ENCODE measurements at places on chromosomes 16 and 17.

DNA sequence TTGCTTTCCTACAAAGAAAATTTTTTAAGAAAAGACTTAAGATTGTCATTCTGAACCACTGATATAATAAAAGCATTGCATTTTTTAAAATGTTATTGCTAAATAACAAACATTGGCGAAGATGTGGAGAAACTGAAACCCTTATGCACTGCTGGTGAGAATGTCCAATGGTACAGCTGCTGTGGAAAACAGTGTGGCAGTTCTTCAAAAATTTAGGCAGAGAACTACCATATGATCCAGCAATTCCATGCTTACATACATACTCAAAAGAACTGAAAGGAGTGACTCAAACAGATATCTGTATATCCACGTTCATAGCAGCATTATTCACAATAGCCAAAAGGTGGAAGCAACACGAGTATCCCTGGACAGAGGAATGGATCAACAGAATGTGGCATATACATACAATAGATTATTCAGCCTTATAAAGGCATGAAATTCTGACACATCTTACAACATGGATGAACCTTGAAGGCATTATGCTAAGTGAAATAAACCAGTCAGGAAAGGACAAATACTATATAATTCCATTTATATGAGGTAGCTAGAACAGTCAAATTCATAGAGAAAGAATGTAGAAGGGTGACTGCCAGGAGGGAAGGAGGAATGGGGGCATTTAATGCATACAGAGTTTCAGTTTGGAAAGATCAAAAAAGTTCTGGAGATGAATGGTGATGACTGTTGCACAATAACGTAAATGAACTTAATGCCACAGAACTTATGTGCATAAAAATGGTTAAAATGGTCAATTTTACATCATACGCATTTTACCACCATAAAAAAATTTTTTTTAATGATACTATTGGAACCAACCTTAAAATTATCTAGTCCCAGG, 92.1 kb downstream of the CACNG1 start:
- DNase-seq: no peak

GRCh38 chr17:44384823-44385286, 4.6 kb downstream of the ITGA2B start:
- no peak for DNase-seq

DNA sequence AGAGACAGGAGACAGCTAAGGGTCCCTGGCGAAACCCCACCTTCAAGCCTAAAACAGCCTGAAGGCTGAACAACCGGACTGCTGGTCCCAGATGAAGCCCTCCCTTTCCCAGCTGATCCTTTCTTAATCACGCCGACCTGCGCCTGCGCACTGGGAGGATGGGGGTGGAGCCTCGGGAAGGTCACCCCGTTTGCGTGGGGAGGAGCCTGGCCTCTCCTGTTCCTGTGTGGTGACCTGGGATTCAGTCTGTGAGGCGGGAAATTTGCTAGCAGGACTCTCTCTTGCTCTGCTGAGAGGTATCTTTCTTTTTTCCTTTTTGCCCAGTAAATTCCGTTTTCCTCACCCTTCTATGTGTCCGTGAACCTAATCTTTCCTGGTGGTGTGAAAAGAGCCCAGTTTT, 9.6 kb downstream of the FAM20A start:
- DNase-seq: no peak

DNA sequence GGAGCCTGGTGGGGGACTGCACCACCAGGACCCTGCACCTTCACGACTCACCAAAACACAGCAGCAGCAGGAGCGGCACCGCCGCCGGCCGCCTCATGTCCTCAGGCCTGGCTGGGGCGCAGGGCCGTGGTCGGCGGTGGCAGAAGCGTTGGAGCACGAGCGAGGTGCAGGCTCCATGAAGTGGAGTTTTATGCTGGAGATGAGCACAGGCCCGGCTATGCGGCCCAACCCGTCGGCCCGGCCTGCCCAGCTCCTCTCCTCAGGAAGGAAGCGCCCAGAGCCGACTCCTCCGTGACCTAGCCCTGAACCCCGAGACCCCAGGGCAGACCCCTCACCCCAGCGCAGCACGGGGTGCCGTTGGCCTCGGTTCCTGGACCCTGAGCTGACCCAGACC, at the start of gene PRSS27:
TSS of gene PRSS27 (minus strand) at position 161 of the 394 bp plus-strand sequence. CDS start at position 97, 64 bp downstream.
- DNase-seq: no peak

- DNase-seq: no peak
Observed at GRCh38 chr17:43468691-43469139, 15.1 kb upstream of the DHX8 start.
